CD8-positive, alpha-beta memory T cell (primary cell): ENCODE measurements at places on chromosomes 3 and 15. TPM values are rescaled to one million over a fixed set of nuclear protein-coding genes. Genes with fewer than 3 reads are reported as not detected.

IFT57 gene
- 43.0 TPM for total RNA-seq

TMEM207 gene
- not detected for total RNA-seq

P2RY13 gene
- not detected for total RNA-seq

NEK4 gene
- 35.7 TPM for total RNA-seq

GUCA1C gene
- not detected for total RNA-seq

ADCY5 gene
- total RNA-seq: 0.16 TPM

SUCLG2 gene
- 59.9 TPM for total RNA-seq

MEX3B gene
- total RNA-seq: 0.61 TPM

PLOD2 gene
- 0.35 TPM for total RNA-seq

ZNF148 gene
- total RNA-seq: 39.3 TPM

SAXO2 gene
- total RNA-seq: 0.97 TPM

AGTR1 gene
- total RNA-seq: not detected

PLA2G4B gene
- total RNA-seq: 5.9 TPM

CSTA gene
- total RNA-seq: 0.31 TPM

DAPK2 gene
- 4.4 TPM for total RNA-seq

GATM gene
- total RNA-seq: 2.4 TPM

ULK4 gene
- total RNA-seq: 12.7 TPM

OCA2 gene
- not detected for total RNA-seq

PLS1 gene
- 4.1 TPM for total RNA-seq

CAND2 gene
- 1.1 TPM for total RNA-seq

SLC28A1 gene
- total RNA-seq: not detected

RPL22L1 gene
- total RNA-seq: 217 TPM

MESP1 gene
- total RNA-seq: 5.6 TPM

GRM7 gene
- total RNA-seq: not detected

ZNF860 gene
- 0.16 TPM for total RNA-seq

SLC22A13 gene
- 0.44 TPM for total RNA-seq

LMAN1L gene
- total RNA-seq: 0.27 TPM

FGF12 gene
- not detected for total RNA-seq

GHSR gene
- not detected for total RNA-seq

P2RY1 gene
- total RNA-seq: 0.18 TPM

LRRIQ4 gene
- 0.20 TPM for total RNA-seq

POPDC2 gene
- total RNA-seq: 2.2 TPM

TMEM158 gene
- 0.13 TPM for total RNA-seq

GPR149 gene
- total RNA-seq: not detected

C3orf20 gene
- total RNA-seq: 0.18 TPM
